Stimulated activated CD8-positive, alpha-beta memory T cell treated with anti-CD3 and anti-CD28 coated beads, Interleukin-4, amount 100 ng/mL, for 4 hours (primary cell): ENCODE measurements at places on chromosomes 5 and 9.

DNA sequence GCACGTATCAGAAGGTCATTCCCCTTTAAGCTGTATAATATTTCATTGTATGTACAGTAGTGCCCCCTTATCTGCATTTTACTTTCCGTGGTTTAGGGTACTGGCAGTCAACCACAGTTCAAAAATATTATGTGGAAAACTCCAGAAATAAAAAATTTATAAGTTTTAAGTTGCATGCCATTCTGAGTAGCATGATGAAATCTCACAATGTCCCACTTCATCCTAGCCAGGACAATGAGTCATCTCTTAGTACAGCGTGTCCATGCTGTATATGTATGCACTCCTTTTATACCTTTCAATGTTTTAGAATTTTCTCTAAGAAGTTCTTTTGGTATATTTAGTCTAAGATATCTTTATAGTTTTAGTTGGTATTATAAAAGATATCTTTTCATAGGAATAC lies 115.0 kb upstream of the HAND1 start:
- DNase-seq: no peak

DNA sequence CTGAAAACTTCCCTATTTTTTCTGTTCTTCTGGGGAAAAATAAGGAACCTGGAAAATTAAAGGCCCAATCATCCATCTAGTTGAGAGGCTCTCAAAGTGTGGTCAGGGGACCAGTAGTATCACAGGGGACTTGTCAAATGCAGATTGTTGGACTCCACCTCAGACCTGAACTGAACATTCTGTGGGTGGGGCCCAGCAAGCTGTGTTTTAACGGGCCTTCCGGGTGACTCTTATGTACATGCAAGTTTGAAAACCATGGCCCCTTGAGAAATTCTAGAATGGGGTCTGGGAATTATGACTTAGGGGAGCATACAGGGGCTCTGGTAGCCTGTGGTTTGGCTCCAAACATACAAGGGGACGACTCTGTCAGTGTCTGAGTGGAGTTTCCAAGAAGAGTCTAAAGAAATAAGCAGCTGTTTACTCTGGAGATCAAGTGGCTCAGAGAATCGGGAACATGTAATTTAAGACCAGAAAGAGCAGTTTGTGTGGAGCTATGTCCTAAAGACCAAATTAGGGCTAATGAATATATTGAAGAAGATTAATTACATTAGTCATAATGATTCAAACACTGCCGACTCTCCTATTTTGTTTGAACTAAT lies 177.4 kb downstream of the SLC28A3 start:
- DNase-seq: no peak

GRCh38 chr5:180126716-180127681 lies 55.4 kb upstream of the RNF130 start:
- no peak for DNase-seq

DNA sequence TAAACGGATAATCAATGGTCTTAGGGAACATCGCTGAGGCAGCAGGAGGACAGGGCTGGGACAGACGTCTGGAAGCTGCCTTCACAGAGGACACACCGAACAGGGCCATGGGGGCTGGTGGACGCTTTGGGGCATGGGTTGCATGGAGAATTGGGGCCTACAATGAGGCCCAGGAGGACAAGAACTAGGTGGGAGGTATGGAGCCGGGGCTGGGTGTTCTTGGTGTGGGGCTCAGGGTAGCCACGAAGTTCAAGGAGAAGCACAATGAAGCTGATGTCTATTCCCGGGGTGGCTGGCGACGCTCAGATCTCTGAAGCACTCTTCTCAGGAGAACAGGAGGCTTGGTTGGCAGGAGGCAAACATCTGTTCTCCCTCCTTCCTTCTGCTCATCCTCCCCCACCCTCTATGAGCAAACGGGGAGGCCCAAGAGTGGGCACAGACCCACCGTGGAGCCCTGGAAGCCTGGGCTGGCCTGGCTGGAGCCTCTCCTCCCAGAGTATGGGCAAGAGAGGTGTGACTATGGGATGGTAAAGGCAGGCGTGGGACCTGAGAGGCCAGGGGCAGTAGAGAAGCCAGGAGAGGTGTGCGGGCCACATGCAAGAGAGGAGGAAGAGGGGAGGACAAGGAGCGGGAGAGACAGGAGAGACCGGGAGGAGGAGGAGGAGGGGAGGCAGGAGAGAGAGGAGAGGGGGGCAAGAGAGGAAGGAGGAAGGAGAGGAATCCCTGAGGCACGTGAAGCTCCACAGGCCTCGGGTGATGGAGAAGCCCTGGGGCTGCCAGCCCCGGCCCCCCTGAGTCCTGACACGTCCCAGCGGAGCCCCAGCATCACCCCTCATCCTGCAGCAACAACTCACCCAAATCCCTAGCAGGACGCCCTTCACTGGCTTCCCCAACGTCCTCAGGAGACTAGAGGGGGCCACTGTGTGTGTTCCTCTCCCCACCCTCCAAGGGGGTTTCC lies 159.1 kb downstream of the OLFM1 start:
- DNase-seq: no peak

DNA sequence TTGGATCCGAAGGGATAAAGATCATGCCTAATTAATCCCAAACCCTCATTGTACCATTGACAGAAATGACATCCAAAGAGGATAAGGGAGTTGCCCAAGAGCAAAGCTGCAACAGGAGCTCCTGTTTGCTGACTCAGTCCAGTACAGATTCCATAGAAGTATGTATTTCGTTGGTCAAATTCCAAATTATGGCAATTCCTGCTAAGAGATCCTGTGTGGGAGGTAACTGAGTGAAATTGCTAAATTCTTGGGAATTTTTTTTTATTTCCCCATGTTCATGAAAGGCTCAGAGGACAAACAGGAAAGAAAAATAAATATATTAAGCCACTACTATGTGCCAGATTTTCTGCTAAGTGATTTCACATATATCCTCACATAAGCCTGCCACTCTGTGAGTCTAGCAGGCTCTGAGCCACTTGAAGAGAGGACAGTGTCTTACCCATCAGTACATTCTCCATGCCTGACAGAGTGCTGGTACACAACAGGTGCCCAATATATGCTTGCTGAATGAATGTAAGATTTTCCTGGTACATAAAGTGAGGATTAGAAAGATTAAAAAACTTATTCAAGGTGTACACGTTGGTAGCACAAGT lies 132.7 kb downstream of the GLIS3 start:
- no peak for DNase-seq

GRCh38 chr9:134682026-134682425 lies 40.4 kb downstream of the COL5A1 start:
- no peak for DNase-seq

DNA sequence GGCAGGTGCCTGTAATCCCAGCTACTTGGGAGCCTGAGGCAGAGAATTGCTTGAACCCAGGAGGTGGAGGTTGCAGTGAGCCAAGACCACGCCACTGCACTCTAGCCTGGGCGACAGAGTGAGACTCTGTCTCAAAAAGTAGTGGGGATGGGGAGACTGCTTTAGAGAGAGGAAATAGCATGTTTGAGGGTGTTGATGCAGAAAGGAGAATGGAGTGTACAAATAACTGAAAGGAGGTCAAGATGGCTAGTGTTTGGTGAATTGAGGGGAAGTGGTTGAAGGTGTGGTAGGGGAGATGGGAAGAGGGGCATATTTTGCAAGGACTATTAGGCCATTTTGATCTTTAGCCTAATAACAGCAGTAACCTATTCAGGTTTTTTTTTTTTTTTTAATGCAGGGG lies 18.2 kb downstream of the TENT2 start:
- no peak for DNase-seq
